Stimulated activated memory B cell treated with anti-CD40 and anti-IgM and Interleukin-4, amounts not matched to agents 10 μg/mL and 1 μg/mL and 100 μg/mL, for 72 hours (primary cell): ENCODE measurements at places on chromosomes 1 and 21.

DNA sequence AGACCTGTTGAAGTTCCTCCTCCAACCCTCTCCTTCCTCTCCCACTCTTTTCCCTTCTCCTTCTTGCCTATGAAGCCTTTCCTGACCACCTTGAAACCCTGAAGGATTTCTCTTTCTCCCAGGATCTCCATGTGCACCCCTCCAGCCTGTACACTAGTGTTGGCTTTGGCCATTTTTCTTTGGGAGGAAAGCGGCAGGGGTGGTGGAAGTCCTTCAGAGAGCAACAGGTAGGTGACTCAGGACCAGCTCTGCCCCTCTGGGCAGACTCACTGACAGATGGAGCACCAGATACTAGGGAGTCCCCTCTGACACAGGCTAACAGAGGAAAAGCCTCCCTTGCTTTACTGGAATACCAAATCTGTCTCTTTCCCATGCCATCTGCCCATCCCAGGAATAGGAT lies 4.6 kb downstream of the SLC26A9 start:
- no peak for ATAC-seq

DNA sequence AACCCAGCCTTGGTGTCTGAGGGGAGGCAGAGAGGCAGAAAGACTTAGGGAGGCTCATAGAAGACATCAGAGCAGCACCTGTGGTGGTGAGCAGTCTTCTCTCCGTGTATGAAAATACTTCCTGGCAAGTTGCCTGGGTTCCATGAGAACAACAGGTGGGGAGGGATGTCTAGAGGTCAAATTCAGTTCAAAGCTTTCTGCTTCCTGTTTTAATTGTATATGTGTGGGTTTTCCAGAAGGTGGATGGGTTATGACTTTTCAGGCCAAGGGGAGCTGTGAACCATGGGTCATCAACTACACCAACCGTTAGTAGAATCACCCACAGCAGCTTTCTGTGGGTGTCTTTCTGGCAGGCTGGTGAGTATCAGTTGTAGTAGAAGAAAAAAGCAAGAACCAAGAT lies 4.1 kb upstream of the FCRL2 start:
- ATAC-seq, result peak; percentile 82

DNA sequence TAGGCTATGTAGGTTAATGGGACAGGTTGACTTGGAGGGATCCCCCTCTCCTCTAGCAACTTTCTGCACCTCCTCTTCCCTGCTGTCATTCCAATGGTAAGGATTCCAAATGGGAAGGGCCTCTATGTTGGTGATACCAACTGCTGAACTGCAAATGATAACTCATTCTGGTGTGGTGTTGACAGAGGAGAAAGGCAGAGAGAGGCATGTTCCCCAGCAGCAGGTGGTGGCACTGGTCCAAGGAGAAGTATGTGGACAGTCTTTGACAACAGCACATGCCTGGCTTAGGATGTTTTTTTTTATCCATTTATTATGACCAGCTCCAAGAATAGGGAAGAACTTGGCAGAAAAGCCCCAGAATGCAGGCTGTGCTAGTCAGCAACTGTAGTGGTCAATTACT lies 19.6 kb upstream of the SPAG17 start:
- no peak for ATAC-seq

GRCh38 chr1:62228136-62228882 lies 33.7 kb downstream of the L1TD1 start:
- ATAC-seq, result no peak

DNA sequence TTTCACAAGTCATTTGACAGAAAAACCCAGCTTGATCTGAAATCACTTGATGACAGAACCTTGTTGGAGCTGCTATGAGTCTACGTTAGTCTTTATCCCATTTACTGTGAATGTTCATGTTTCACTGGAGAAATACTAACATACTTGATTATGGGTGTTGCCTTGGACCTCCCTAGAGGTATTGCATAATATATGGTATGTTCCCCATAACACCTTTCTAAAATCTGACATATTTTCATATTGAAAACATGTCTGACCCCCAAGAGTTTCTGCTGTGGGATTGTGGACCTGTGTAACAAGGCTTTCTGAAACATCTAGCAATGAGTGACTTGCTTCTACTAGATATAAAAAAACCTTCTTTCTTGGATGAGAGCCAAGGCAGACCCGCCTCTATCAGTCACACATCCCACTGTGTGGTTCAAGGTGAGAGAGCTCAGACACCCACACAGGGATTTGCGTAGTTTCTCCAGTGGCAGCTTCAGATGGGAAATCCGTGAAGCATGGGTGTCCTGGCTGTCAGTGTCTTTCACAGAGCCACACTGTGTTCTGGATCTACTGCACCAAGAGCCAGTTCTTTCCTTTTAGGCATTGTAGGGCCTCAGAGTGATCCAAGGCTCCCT lies 4.6 kb downstream of the NENF start:
- ATAC-seq, result no peak
